ENCODE measurements at places on chromosomes 6 and 20. TPM values are rescaled to one million over a fixed set of nuclear protein-coding genes. Genes with fewer than 3 reads are reported as not detected.
A peak's percentile ranks its signal among the peaks of the same experiment; 100 is the strongest.

GRCh38 chr20:44117296-44118184 is 69.4 kb downstream of the JPH2 start:
- H3K36me3 ChIP-seq = no peaks in the 10 kb centered on the region
- H3K4me1 ChIP-seq = peaks cover 2% of the 10 kb centered on the region
- H3K27me3 ChIP-seq = peaks cover 41% of the 10 kb centered on the region
- no peak overlapping the region for H3K4me3 ChIP-seq
- no peak for DNase-seq

DNA sequence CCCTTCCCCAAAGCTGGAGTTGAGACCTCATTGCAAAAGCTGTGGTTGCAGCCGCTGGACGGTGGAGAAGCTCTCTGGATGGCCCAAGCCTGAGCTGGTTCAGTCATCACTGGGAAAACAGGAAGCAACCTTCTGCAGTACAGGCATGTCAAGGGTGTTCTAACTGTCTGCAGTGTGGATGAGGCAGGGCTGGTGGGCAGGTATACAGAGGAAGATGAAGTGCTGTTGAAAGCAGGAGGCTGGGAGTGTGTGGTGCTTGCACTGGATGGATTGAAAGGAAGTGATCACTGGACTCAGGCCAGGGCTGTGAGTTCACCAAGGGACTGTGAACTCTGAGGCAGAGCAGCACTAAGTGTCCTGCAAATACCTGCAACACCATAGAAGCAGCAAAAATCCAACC is 89.0 kb upstream of the NOX3 start:
- peaks cover 5% of the 10 kb centered on the region for H3K27me3 ChIP-seq
- DNase-seq = no peak
- no peaks in the 10 kb centered on the region for H3K36me3 ChIP-seq
- H3K4me3 ChIP-seq = no peak overlapping the region
- peaks cover 8% of the 10 kb centered on the region for H3K4me1 ChIP-seq

DNA sequence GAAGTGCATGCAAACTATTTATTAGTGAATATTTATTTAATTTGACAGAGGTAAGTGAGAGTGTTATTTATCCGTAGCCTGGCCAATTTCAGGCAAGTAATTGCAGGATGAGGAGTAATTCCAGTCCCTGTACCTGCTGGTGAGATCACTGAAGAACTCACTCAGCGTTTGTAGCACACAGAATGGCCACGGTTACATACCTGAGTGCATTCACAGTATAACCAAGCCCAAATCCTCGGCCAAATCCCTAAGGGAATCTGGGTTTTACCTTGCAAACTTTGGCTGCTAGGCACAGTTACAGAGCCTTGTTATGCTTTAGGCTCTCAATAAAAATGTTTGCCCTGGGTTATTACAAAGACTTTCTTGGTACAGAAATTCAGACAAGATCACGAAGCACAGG is 93.3 kb downstream of the KCNQ5 start:
- no peak overlapping the region for H3K27ac ChIP-seq
- DNase-seq = no peak
- peaks cover 34% of the 10 kb centered on the region for H3K36me3 ChIP-seq
- no peaks in the 10 kb centered on the region for H3K27me3 ChIP-seq

DNA sequence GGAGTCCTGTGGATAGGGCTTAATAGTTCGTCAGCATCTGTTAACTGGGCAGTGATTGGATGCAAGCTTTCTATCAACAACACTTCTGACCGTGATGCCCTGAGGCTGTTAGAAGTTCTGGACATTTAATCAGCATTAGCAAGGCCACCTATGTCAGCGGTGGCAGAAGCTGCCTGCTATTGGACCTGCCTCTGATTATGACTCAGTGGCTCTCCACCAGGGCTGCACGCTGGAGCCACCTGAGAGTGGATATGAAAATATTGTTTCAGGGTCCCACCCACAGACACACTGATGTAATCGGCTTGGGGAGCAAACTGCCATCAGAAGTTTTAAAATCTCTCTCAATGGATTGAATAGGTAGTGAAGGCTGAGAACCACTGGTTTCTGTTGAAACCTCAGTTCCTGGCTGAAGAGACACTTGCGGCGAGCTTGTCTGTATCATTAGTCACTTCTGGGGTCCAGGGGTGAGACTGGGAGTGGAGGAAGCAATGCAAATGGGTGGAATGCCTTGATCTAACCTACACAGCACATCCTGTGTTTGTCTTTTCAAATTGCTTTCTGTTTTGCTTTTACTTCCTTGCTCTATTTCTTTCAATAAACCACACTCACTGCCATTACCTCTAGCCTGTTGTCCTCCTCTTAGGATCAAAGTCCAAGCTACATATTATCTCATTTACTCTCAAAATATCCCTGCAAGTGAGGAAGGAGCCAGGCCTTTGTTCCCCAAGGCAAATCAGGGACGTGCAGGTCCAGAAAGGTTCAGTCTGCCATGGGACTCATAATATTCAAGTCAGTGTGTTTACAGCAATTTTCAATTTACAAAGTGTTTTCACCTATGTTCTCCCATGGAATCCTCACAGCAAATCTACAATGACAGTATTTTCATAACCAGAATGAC is 4.2 kb downstream of the CLIC5 start:
- H3K27me3 ChIP-seq = peaks cover 2% of the 10 kb centered on the region
- H3K4me3 ChIP-seq = peak overlapping the region; percentile 11
- peak; percentile 74 for DNase-seq
- H3K4me1 ChIP-seq = peaks cover 52% of the 10 kb centered on the region
- H3K27ac ChIP-seq = peak overlapping the region; percentile 87
- H3K36me3 ChIP-seq = no peaks in the 10 kb centered on the region

DNA sequence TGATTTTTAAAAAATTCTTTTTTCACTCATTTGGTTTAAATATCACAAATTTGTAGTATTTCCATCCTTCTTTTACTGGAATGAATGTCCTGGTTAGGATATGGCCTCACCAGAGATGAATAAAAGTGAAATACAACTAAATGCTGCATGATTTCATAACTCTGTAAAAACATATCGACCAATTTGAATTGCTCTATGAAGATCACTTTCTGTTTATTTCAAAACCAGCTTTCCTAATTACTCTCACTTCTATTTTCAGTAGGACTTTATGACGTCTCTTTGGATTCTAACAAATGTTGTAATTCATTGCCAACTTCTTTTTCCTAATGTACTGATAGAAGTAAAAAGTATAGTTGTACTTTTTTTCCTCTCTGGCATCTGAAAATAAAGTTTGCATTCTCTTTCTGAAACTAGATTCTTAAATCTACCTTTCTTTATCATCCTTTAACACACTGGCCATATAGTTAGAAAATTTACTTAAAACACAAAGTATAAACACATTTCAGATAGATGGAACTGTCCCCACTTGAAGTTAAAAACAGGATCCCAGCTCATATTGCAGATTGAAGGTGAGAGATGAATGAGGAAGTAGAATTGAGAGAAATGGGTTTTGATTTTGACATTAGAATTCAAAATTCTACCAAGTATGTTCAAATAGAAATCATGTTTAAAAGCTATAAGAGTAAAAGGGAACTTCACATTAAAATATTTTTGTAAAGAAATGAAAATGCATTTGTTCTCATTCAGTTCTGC is 40.3 kb upstream of the IL20RA start:
- no peak overlapping the region for H3K4me3 ChIP-seq
- H3K36me3 ChIP-seq = no peaks in the 10 kb centered on the region
- peaks cover 16% of the 10 kb centered on the region for H3K27me3 ChIP-seq
- H3K27ac ChIP-seq = no peak overlapping the region

DNA sequence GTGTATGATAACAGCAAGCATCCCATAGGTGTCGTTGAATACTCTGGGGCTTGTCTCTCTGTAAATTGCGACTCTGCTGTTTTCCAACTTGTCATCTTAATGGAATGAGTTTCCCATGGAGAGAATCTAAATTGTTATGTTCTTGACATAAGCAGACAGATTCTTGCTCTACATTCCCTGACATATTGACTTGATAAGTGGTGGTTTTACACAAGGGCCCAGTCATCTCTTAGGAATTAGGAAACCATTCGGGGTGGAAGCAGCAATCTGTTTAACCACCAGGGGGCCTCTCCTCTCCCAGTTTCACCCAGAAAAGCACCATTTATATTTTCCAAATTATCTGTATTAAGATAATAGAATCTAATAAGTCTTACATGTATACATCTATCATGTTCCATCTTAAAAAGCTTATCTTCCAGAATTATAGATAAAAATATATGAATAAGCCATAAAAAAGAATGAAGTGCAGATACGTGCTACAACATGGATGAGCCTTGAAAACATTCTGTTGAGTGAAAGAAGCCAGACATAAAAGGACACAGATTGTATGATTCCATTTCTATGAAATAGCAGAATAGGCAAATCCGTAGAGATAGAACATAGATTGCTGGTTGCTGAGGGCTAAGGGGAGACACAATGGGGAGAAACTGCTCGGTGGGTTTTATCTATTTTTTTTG is 23.1 kb upstream of the MROH8 start:
- no peak for DNase-seq
- peaks cover 23% of the 10 kb centered on the region for H3K36me3 ChIP-seq
- no peaks in the 10 kb centered on the region for H3K27me3 ChIP-seq
- H3K4me1 ChIP-seq = no peaks in the 10 kb centered on the region

Gene TPD52L1
- 0.40 TPM for total RNA-seq

Gene RAB23
- 1.5 TPM for total RNA-seq

DNA sequence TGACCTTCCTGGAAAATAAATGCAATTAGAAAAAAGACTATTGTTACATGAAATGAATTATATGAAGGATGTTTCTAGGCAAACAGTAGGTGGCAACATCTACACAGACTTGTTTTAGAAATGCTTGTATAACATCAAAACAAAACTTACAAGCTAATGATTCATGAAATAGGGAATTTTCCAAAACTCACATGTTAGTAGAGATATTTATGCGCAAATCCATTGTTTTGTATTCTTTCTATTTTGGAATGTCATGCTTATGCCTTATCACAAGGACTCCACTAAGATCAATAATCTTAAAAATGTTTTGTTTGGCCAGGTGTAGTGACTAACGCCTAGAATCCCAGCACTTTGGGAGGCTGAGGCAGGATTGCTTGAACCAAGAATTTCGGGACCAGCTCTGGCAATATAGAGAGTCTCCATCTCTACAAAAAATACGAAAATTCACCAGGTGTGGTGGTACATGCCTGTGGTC is 32.3 kb upstream of the LGSN start:
- H3K4me1 ChIP-seq = peaks cover 7% of the 10 kb centered on the region
- peaks cover 29% of the 10 kb centered on the region for H3K27me3 ChIP-seq
- no peak for DNase-seq
- no peaks in the 10 kb centered on the region for H3K36me3 ChIP-seq

GRCh38 chr6:100891079-100891478 is 9.9 kb upstream of the ASCC3 start:
- H3K36me3 ChIP-seq = no peaks in the 10 kb centered on the region
- H3K4me1 ChIP-seq = no peaks in the 10 kb centered on the region
- H3K4me3 ChIP-seq = no peak overlapping the region
- H3K27me3 ChIP-seq = no peaks in the 10 kb centered on the region
- no peak overlapping the region for H3K27ac ChIP-seq
- DNase-seq = no peak

Gene PPDPF
- total RNA-seq = 136 TPM

- H3K27ac ChIP-seq = no peak overlapping the region
- DNase-seq = peak; percentile 21
- peaks cover 9% of the 10 kb centered on the region for H3K36me3 ChIP-seq
- peak overlapping the region; percentile 75 for H3K4me3 ChIP-seq
- H3K27me3 ChIP-seq = peaks cover 2% of the 10 kb centered on the region
Measured at GRCh38 chr6:29887330-29887818, 55.0 kb upstream of the HLA-A start.

Gene WFDC10B
- not detected for total RNA-seq

Gene ADGRF5
- not detected for total RNA-seq

DNA sequence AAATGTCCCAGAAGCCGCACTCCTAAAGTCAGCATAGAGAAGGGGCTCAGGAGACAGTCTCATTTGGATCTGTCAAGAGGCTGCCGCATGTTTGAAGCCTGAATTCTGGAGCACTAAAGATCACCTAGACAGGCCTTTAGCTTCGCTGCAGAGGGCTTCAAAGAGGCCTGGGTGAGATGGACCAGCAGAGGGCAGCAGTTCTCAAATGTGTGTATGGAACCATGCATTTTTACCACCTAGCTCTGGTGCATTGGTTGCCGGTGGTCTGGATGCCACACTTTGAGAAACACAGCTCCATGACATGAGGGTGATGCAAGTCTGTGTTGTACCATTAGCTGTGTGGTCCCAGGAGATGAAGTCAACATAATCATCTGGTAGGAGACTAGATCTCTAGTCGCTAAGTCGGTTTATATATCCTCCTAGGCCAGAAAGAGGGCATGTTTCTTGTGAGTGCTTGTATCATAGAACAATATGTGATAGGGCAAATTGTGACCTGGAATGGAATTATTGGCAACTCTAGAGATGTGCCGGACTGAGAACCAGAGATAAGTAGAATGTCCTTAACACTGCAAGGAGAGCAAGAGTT is 64.8 kb downstream of the KIAA0319 start:
- no peaks in the 10 kb centered on the region for H3K36me3 ChIP-seq
- no peak overlapping the region for H3K4me3 ChIP-seq
- H3K27ac ChIP-seq = no peak overlapping the region
- peak; percentile 66 for DNase-seq

- DNase-seq = no peak
- no peak overlapping the region for H3K27ac ChIP-seq
- H3K27me3 ChIP-seq = no peaks in the 10 kb centered on the region
- no peaks in the 10 kb centered on the region for H3K36me3 ChIP-seq
- no peak overlapping the region for H3K4me3 ChIP-seq
Measured at GRCh38 chr6:112752305-112752704, 405.2 kb downstream of the RFPL4B start.

Gene GATA5
- total RNA-seq = not detected

Gene EYS
- total RNA-seq = not detected

DNA sequence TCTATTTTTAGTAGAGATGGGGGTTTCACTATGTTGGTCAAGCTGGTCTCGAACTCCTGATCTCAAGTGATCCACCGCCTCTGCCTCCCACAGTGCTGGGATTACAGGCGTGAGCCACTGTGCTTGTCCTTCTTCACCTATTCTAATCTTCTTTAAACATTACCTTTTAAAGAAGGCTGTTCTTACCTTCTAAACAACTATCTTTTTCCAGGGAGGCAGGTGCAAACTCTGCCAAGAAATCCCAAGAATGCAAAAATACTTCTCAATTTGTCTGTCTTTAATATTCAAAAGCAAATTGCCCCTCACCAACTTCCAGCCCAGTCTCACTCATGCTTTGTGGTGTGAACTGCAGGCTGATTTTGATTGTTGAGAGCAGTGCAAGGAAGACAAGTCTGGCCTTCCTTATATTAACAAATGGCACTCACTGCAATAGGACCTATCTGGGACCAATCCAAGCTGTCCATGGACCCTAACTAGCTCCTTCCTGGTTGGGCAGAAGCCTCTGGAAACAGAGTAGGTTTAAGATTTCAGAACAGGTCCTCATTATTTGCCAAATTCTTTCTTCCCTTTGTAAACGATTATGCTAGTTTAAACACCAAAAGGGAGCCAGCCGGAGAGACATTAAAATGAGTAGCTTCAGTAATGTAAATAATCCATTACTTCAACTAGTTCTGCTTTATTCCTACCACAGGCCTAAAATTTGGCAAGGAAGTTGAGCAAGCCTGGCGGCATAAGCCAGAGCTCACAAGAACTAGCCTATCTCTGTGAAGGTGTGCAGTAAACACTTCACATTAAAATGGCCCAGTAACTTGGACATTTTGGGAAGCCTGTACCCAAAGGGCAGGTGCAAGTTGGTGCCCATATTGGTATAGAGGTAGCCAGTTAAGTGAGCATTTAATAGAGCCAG is 1.6 kb downstream of the SCAND1 start:
- peak overlapping the region; percentile 99 for H3K4me3 ChIP-seq
- H3K27ac ChIP-seq = peak overlapping the region; percentile 100
- no peak for DNase-seq
- H3K4me1 ChIP-seq = peaks cover 9% of the 10 kb centered on the region
- H3K27me3 ChIP-seq = no peaks in the 10 kb centered on the region
- peaks cover 20% of the 10 kb centered on the region for H3K36me3 ChIP-seq

- H3K27me3 ChIP-seq = peaks cover 5% of the 10 kb centered on the region
- peak; percentile 65 for DNase-seq
- peaks cover 43% of the 10 kb centered on the region for H3K4me1 ChIP-seq
- no peak overlapping the region for H3K4me3 ChIP-seq
Measured at GRCh38 chr6:30568245-30568644, 3.0 kb upstream of the ABCF1 start.

All from activated naive CD8-positive, alpha-beta T cell treated with anti-CD3 and anti-CD28 coated beads for 36 hours (primary cell).